Stimulated activated CD8-positive, alpha-beta memory T cell treated with anti-CD3 and anti-CD28 coated beads, Interleukin-7, amount 100 ng/mL, for 4 hours (primary cell): ENCODE measurements at places on chromosomes 2 and 18.

- no peak for DNase-seq
These were observed 299.1 kb downstream of the PAX3 start for GRCh38 chr2:221999717-222000116.

GRCh38 chr18:36096955-36097354 is 29.6 kb upstream of the RPRD1A start:
- DNase-seq: no peak

GRCh38 chr2:58865436-58865835 is 624.3 kb upstream of the FANCL start:
- no peak for DNase-seq

DNA sequence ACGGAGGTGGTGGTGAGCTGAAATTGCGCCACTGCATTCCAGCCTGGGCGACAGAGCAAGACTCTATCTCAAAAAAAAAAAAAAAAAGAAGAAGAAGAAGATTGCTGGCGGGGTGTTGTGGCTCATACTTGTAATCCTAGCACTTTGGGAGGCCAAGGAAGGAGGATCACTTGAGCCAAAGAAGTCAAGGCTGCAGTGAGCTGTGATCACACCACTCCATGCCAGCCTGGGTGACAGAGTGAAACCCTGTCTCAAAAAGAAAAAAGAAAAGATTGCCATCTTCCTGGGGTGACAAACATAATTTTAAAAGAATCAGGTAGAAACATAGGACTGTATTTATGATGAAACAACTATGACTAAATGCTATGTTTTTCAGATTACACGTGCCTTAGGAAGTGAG is 55.1 kb upstream of the EML4 start:
- no peak for DNase-seq

DNA sequence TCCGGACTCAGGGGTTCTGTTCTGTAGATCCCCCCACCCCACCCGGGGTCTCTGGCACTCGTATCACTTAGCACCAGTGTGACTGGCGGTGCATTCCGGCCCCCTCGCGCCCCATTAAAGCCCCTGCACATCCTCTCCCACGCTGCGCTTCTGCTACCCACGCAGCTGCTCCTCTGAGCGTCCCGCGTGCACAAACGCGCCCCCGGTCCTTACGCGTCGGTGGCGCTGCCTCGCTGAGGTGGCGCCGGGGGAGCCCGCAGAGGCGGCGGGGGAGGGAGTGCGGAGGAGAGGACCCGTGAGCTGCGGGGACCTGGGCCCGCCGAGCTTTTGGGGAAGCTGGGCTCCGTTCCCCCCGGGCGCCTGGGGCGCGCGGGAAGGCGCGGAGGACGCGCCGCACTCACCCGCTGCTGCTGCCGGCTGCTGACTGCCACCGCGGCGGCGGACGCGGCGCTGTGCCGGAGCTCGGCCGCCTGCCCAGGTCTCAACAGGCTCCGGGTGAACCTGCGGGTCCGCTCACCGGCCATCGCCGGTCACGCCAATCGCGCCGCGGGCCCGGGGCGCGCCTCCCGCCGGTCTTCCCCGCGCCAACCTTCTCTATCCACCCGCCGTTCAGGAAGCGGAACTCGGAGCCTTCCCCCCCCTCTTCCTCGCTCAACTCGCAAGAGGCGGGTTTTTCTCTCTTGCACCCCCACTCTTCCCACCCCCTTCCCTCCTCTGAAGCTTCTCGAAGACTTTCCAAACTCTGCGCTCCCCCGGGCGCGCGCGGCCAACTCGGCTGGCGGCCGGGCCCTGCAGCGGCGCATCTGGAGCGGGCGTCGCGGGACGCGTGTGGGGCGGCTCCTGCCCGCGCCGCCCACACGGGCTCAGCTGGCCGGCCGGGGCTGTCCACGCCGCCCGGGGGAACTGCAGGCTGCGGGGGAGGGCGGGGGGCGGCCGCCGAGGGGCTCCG is at the start of gene DOCK10:
TSS of gene DOCK10 (minus strand) at position 618 of the 949 bp plus-strand sequence. CDS start at position 524, 94 bp downstream.
- peak; percentile 64 for DNase-seq

DNA sequence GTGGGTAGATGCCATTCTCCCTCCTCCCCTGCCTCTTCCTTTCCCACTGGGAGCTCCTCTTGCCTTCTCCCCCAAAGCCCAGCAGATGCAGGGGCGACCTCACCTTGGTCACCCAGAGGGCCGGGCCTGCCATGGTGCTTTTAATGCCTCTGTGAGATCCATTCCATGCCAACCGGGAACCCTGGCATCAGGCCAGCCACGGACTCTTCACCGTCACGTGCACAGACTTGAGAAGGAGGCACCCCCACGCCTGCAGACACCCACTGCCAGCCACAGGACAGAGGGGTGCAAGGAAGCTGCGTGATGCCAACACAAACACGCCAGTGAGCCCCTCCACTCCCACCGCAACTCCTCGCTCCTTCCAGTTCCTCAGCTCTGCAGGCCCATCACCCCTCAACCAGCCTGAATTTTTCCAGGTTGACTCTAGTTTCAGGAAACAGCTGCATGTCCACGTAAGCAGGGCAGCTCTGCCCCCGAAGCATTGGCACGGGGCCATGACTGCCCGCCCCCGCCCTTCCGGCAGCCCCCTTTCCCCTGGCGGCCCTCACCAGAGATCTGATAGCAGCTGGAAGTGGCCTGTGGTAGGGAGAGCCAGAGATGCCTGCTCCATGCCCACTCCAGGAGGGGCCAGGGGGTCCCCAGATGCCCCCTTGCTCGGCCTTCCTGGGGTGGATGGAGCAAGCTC is 50.8 kb downstream of the DNMT3A start:
- no peak for DNase-seq

GRCh38 chr2:181411105-181411849 is 45.9 kb upstream of the ITGA4 start:
- no peak for DNase-seq

DNA sequence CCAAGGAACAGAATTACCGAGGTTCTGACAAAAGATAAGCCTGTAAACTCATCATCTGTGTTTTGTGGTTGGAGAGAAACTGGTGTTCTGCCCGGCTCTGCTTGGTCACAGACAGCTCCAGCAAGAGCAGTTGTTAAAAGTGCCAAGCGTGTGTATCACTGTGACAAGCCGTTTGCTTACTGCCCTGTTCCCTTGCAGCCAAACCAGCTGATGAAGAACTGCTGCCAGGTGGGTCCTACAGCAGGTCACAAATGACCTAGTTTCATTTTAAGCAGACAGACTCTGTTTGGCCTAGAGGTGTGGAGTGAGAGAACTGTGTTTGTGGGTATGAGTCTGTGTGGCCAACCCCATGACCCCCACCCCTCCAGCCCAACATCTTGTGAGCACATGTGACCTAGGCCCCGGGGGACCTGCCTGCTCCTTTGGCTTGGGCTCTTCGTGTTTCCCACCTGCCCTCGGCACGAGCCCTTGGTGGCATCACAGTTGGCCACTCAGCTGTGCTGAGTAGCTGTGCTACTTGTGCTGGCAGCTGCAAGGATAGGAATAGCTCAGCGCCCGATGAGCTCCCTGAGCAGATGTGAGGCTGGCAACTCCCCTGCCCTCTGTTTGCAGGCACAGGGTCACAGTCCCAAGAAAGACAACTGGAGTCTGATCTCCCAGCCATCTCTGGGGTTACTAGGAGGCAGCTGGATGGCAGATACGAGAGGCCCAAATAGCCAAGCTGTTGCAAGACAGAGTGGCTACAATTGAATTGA is 9.7 kb downstream of the OXER1 start:
- no peak for DNase-seq

GRCh38 chr2:71849607-71850305 is 297.9 kb downstream of the CYP26B1 start:
- DNase-seq: no peak

DNA sequence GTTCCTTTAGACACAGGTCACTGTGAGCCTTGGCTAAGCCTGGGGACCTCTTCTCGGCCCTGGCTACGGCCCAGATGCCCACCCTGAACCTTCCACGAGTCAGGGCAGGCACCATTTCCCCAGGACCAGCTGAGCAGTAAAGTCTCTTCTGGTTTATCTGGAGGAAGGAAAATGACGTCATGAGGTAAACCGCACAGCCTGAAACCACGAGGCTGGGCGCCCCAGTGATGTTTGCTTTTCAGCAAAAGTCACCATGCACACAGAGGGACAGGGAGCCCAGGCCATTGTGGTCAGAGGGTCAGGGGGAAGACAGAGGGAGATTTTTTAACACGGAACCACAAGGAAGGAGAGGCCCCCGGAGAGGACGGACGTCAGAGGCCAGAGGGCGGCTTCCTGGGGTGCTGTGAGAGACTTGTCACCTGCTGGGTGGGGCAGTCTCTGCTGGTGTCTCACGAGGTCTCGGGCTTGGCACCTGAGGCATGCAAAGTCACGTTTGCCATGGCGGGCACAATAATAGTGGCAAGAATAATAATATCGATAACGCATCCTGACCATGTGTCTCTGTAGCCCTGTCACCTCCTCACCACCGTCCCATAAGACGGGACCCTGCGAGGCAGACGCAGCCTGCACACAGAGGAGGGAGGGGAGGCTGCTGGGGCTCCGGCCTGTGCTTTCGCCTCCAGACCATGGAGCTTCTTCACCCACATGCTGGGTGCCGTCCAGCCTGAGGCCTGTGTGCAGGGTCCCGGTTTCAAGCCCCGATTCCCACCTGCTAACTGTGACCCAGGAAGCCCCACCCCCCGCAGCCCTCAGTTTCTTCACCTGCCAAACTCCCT is 33.2 kb upstream of the FOSL2 start:
- peak; percentile 83 for DNase-seq

DNA sequence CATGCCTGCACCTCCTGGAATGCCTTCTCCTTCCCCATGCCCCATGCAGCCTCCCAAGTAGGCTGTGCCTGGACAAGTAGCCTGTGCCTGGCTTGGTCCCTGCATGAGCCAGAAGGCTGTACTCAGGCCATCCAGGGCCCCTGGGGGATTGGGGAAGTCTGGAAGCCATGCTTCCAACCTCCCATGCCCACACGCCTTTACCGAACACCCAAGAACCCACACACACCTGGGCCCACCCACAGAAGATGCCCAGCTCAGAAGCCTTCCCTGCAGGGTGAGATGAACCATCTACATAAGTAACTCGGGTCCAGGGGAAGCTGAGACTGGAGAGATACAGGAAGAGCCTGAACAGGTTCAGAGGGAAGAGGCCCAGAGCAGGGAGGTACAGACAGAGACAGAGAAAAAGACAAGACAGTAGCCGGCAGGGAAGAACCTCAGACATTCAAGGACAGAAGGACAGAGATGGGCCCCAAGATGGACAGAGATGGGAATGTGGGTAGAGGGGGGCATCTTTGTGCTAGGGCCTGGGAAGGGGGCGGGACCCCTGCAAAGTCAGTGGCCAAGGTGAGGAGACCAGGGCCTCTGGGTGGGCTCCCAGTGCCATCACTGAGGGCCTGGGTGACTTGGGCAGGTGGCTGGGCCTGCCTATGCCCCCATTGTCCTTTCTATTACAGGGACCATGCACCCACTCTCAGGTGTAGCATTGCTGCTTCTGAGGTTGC is 4.3 kb downstream of the BIN1 start:
- no peak for DNase-seq

DNA sequence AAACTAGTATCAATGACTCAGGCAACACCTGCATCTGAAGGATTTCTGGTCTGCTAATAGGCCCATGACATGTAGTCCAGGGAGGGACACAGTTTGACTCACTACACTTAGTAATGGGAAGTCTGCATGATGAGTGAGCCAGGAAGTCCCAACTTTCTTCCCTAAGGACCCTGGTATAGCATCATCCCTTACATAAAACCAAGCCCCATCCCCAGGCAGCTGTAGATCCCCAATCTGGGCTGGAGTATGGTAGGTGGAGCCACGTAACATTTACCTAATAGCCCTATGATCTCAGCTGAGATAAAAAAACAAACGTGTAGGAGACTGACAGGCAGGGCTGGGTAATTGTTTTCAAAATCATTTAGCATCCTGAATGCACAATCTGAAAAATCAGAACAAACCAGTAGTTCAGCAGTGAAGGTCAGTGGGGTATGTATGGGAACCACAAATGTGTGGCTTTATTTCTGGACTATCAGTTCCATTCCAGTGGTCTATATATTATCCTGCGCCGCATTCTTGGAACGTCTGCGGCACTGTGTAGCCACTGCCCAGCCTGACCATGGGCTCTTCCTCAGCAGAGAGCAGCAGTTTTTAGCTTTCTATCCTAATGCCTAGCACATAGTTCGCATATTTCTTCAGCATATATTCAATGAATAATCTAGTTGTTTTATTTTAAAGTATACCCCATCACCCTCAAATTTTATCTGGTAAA is 33.5 kb downstream of the EPB41L3 start:
- no peak for DNase-seq

GRCh38 chr2:47654790-47655562 is 128.0 kb upstream of the MSH6 start:
- DNase-seq: no peak

DNA sequence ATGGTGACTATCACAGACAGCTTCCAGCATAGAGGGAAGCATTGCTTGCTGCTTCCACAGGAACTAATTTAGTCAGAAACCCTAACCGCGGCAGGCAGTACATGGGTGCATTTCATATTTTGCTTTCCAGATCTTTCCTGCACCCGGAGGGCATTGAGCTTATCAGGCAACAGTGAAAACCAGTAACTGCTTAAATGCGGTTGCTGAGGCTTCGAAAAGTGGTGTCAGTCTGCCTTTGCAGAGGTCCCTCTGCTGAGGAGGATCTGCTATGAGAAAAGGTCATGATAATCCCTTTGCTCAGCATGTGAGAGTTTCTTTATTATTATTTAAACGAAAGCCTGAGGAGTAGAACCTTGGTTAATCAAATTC is 44.6 kb upstream of the ROCK2 start:
- DNase-seq: no peak

GRCh38 chr2:113160962-113161361 is 12.8 kb upstream of the PSD4 start:
- DNase-seq: no peak

DNA sequence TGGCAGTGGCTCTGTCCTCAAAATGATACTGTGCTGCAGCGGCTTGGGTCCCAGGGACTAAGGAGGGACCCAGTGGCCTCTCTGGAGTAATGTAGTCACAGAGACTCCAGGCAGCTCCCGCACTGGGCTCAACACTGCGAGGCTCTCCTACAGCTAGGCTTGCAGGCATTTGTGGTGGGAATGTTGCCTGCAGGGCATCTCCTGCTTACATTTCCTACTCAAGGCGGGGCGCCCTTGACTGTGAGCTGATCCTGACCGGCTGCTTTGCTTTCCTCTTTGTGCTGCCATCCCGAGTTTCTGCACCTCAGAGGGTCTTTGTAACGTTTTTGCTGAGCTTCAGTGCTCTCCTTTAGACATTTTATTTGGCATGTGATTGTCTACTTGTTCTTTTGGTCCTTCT is 177.4 kb upstream of the FN1 start:
- no peak for DNase-seq

DNA sequence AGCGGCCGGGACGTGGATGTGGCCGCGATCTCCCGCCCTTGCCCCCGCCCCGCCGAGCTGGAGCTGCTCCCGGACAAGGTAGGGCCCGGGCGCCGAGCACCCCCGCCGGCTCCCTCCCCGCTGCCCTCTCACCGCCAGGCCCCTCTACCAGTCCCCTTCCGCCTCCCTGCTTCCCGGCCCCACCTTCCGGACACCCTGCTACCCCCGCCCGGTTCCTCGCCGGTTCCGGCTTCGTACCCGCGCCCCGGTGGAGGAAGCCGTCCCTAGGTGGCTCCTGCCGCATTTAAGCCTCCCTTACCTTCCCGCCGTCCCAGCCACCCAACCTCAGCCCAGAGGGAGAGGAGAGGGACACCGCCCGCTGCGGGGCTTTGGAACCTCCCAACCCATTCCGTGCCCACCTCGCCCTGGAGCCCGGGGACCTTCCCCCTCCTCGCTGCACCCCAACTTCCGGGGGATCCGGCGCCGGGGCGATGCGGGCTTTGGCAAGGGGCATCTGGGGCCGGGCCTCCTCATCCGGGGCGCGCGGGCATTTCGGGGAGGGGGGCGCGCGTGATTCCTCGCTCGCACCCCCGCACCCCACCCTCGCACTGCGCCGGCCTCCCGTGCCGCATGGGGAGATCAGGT is 475 bp downstream of the B3GNT2 start:
- peak; percentile 25 for DNase-seq

- DNase-seq: no peak
These were observed 151.1 kb downstream of the TMEM163 start for GRCh38 chr2:134567666-134568065.
